Right atrium auricular region (tissue), 2 donors: ENCODE measurements at places on chromosomes 6 and 20. TPM values are rescaled to one million over a fixed set of nuclear protein-coding genes. Genes with fewer than 3 reads are reported as not detected.

- no peak for DNase-seq
- H3K4me3 ChIP-seq, result no peak overlapping the region
- H3K27me3 ChIP-seq, result no peaks in the 10 kb centered on the region
- no peaks in the 10 kb centered on the region for H3K4me1 ChIP-seq
- H3K27ac ChIP-seq, result no peak overlapping the region
Measured at GRCh38 chr6:128676456-128676855, 156.1 kb upstream of the PTPRK start.

DNA sequence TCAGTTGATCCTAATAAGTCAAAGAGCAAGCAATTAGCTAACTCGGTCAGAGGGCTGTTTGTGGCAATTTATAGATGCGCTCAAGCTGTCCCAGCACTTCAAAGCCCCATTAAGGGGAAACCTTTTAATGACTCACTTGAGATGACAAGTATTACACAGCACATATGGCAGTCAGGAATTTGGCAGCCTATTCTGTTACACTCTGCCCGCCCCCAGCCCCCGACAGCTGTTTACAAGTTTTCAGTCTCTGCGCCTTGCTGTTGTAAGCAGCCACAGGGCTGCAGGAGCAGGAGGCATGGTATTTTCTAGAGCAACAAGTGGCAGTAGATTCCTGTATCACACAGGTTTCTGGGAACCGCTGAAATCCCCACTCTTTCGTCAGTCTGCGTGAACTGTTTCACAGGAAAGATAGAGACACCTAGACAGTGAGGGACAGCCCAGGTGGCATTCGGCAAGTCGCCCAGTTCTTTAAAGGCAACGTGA is 263.0 kb downstream of the FOXC1 start:
- no peak overlapping the region for H3K4me3 ChIP-seq
- no peaks in the 10 kb centered on the region for H3K27me3 ChIP-seq
- H3K36me3 ChIP-seq, result no peaks in the 10 kb centered on the region
- no peak overlapping the region for H3K27ac ChIP-seq

- H3K27me3 ChIP-seq, result no peaks in the 10 kb centered on the region
- H3K27ac ChIP-seq, result no peak overlapping the region
- no peaks in the 10 kb centered on the region for H3K4me1 ChIP-seq
- peak; percentile 58 for DNase-seq
Measured at GRCh38 chr6:89630488-89630887, 8.1 kb downstream of the LYRM2 start.

Gene ECT2L
- 1.1 TPM for total RNA-seq

GRCh38 chr6:146870760-146871159 is 272.0 kb downstream of the ADGB start:
- no peak overlapping the region for H3K4me3 ChIP-seq
- no peaks in the 10 kb centered on the region for H3K36me3 ChIP-seq

DNA sequence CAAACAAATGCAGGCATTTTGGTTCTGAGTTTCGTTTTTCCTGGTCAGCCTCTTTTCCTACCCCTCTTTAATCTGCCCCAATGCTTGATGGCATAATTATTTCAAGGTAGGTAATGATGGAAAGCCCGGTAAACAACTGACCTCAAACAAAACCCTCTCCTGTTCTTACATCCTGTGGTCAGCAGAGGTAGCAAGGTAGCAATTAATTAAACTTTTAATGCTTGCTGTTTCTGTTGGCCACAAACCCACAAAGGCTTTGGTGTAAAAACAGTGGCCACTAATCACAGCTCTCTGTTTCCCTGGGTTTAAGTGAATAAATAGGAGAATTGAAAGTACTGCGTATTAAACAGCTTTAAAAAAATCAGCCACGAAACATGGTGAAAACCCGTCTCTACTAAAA is 261.5 kb upstream of the SOX4 start:
- H3K4me1 ChIP-seq, result no peaks in the 10 kb centered on the region
- no peak for DNase-seq
- H3K27me3 ChIP-seq, result no peaks in the 10 kb centered on the region
